Fibroblast of the conjunctiva (primary cell): ENCODE measurements at places on chromosomes 4 and X.

DNA sequence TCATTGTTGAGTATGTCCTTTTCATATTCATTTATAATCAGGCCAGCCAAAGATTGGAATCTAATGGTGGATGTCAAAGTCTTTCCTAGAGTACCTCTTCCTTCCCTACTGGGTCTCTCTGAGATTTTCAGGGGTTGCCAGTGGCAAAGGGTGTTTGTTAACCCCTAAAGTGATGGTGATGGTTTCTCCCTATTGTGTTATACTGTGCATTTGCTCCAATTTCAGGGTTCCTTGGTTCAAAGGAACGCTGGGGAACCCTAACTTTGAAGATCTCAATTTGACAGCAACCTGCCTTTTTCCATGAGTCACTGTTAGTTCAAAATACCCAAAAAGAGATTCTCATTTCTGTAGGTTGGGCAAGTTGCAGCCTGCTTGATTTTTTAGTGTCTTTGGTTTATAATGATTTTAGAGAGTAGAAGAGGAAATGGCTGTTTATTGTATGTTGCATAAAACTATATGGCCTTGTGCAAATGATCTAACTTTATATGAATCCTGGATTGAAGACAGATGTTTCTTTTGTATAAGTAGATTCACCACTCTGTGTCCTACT is 23.0 kb downstream of the GAB1 start:
- DNase-seq = no peak

GRCh38 chrX:9182041-9182440 is 148.1 kb upstream of the FAM9B start:
- no peak for DNase-seq

- no peak for DNase-seq
Measured at GRCh38 chr4:23894021-23894420, 4.2 kb upstream of the PPARGC1A start.

GRCh38 chrX:135497736-135498135 is 22.7 kb upstream of the INTS6L start:
- DNase-seq = no peak

DNA sequence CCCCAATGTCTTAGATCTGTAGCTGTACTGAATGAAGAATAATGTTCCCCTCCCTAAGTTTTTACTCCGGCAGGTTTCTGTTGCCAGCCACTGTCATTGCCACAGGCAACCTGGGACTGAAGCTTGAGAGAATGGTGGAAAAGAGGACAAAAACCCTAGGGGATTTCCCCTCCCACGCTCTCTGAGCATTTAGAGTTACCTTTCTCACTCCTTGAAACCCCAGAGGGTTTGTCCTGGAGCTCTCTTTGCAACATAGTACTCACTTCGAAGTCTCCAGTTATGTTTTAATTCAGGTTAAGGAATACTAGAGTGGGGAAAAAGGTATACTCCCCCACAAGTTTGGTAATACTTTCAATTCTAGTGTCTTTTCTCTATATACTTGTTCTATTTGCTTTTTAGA is 31.5 kb downstream of the F8 start:
- no peak for DNase-seq

GRCh38 chr4:144411700-144412099 is 234.3 kb upstream of the HHIP start:
- DNase-seq = no peak

DNA sequence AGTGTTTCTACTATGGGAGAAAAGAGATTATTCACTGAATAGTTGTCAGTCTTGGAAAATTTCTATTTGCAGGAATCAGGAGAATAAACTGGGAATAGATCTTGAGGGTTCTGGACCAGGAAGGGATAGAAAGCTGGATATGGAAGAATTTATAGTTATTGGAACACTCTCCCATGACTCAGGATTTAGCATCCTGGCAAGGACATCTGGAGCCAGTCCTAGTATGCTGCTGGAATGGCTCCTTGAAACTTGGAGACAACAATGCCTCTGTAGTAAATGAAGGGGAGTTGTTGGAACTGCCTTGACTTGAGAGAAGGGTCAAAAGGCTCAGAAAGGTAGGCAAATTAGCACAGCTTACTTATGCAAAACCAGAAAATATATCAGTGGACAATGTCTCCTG is 23.5 kb upstream of the THOC2 start:
- DNase-seq = no peak

DNA sequence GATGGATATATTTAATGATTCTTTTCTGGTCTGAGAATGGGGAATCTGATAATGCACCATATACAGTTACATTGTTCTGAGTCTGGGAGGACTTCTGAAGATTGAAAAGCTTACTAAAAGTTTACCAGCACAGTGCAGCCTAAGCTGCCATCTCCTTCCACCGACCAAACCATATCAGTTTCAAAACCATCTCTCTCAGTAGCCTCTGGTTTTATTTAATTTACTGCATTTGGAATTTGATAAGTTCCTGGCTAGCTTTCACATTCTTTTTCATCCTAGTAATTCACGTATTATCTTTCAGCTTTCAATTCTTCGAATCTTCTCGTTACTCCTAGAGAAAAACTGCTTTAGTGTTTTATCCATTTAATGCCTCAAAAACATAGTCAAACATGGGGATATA is 181.4 kb upstream of the HCCS start:
- no peak for DNase-seq

DNA sequence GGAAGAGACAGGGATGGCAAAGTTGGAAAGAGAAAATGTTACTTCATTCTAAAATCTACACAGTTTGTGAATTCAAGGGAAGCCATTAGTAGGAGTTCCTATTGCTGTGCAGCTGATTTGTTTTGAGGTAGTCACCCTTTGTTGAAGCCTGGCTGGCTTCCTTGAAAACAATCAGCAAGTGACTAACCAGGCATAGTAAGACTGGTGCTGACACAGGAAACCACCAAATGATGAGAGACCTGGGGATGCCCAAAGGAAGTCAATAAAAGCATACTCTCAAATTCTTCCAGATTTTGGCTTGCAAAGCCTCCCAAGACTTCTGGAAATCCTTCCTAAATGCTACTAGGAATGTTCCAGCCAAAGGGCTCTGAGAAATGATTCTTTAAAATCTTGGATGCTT is 23.9 kb upstream of the PRDM8 start:
- no peak for DNase-seq

- DNase-seq = no peak
Measured at GRCh38 chr4:83240379-83240875, 44.2 kb downstream of the COQ2 start.

DNA sequence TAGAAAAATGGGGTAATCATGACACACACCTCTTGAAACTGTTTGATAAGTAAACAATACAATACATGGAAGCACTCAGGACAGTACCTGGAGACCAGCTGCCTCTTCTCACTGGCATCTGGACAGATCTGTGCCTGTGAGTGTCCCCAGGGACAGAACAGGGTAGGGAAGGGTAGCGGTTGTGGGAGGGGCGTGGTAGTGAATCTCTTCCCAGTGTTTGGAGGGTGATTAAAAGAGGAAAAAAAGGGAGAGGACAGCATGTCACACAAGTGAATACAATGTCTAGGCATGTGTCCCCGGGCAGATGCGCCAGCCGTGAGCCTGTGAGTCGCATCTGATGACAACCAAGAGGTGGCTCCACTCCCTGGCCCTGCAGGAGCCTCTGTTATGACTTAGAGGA is 138.8 kb upstream of the MSX1 start:
- no peak for DNase-seq

GRCh38 chr4:41933997-41934503 is 1.2 kb upstream of the TMEM33 start:
- DNase-seq = no peak

DNA sequence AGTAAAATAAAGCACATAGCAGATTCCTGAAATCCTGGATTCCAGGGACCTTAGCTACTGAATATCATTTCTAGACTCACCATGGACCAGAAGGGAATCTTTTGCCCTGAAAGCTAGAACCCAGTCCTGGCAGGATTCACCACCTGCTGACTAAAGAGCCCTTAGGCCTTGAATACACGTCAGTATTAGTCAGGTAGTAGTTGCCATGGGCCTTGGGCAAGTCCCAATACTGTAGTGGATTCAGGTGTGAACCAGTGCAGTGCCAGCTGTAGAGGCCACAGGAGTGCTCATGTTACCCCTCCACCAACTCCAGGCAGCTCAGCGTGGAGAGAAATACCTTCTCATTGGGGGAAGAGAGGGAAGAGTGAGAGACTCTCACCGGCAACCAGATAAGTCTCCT is 64.1 kb upstream of the UBQLN2 start:
- DNase-seq = no peak

DNA sequence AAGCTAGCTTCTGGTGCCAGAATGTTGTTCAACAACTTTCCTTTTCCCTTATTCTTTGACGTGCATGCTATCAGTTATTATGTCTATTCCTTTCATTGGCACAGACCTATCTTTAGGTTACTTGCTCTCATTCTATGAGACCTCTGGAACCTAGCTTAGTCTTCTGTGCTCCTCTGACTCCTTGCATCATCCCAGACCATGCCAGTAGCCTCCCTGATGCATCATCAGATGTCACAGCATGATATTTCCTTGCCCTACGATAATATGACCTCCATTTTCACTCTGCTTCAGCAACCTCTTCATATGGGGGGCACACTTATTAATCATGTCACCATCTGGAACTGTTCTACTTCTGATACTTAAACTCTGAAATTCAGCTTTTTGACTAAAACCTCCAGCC is 37.2 kb downstream of the CLCN5 start:
- DNase-seq = no peak

DNA sequence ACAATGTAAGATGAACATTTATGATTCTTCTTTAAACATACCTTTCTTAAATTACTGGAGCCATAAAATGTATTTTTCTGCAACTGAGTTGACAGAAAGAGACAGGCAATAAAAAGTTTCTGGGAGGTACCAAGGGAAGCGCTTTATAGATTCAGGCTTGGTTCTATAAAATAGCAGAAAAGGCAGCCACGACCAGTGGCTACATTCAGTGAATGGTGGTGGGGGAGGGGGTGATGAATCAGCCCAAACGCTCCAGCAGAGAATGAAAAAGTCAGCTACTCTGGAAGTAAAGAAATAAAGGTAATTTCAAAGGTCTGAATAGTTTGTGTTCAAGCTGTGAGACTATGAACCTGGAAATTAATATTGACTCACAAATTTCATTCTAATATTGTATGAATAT is 456.1 kb downstream of the KCTD8 start:
- DNase-seq = no peak

DNA sequence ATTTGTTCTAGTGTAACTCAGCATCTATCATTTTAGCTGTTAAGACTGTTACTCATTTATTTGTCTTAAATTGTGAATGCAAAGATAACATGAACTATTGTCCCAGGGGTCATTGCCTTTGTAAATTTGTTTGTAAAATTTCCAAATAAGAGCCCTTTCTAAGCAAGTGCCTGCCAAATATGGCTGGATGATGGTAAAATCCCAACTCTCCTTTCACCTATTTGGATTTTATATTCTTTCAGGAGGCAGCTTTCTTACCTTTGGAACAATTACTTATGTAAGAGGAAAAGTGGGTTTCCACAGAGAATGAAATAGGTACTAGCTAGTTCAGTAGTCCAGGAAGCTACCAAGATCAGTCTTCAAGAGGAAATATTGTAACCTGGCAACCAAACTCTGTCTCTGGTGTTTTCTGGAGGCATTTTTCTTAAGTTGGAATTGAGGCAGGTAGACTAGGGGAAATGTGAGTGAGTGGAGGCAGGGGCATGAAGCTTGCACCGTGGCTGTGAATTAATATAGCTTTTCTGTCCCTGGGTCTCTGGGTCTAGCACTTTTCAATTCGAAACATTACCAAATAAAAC is 363.0 kb upstream of the ZCCHC13 start:
- DNase-seq = no peak

GRCh38 chr4:165627548-165627947 is 245.5 kb upstream of the TLL1 start:
- no peak for DNase-seq

GRCh38 chr4:88753658-88754571 is 56.3 kb upstream of the NAP1L5 start:
- no peak for DNase-seq

DNA sequence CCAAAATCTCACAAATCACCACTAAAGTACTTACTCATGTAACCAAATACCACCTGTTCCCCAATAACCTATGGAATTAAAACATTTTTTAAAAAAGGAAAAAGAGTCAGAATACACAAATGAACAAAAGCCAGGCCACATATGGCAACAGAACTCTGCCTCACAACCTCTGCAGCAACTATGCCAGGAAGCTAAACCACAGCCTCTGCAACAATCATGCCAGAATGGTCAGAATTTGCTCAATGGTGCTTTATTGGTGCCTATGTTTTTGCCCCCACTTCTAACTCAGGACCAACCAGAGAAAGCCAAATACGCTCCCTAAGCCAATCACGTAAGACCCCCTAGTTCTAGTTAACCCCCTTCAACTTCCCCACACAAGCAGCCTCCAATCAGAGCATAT is 69.6 kb downstream of the HOPX start:
- DNase-seq = no peak

- no peak for DNase-seq
Measured at GRCh38 chr4:36130641-36131040, 113.7 kb downstream of the ARAP2 start.

- no peak for DNase-seq
Measured at GRCh38 chrX:148316446-148316845, 184.0 kb upstream of the AFF2 start.

- no peak for DNase-seq
Measured at GRCh38 chrX:123277347-123277746, 93.3 kb downstream of the GRIA3 start.

- DNase-seq = no peak
Measured at GRCh38 chr4:16351161-16351560, 124.9 kb upstream of the TAPT1 start.

DNA sequence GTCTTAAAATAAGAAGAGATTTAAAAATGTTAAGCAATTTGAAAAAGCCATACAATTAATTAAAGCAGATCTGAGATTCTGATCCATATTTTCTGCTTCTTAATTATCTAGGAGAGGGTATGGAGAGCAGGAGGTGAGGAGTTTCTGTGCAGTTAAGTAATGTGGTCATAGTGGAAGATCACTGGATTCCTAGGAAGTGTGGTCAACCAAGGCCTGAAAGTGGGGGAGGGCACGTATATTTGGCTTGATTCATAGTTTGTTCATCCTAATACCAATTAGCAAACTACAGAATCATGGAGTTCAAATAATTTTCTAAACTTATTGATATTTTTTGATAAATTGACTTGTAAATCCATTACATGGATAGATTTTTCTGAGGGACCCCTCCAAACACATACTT is 768.3 kb downstream of the RAPGEF2 start:
- no peak for DNase-seq

DNA sequence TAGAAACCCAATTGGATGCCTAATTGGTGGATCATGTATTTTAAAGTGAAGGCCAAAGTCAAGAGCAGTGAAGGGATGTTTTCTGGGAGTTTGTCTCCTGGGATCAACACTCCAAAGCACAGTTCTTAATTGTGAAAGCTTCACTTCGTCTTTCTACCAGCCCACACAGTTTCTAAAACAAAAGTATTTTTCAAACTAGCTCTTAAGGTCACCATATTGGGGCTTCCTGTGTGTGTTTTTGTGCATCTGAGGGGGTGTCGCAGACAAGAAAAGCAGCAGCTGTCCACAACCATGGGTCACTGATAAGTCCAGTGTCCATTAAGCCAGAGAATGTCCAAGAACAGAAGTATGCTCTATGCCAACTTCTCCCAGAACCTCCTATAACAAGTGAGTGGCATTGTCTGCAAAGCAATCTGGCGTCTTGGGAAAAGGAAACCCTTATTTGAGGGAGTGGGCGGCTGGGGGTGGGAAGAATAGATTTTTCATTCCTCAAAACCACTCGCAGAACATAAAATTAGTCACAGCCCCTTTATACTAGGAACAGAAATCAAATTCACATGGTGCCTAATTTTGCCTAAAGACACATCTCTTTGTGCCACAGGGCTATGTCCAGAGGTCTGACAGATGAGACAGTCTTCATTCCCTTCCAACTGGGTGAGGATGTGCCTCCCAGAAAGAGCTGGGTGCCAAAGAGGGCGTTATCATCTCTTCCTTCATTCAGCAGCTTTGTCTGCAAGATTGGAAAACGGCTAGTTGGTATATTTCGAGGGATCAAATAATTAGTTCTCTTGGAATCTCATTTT is 610.4 kb downstream of the BCOR start:
- no peak for DNase-seq
